Left forelimb (tissue), 1 donor: ENCODE measurements at places on chromosomes 12 and 14.

DNA sequence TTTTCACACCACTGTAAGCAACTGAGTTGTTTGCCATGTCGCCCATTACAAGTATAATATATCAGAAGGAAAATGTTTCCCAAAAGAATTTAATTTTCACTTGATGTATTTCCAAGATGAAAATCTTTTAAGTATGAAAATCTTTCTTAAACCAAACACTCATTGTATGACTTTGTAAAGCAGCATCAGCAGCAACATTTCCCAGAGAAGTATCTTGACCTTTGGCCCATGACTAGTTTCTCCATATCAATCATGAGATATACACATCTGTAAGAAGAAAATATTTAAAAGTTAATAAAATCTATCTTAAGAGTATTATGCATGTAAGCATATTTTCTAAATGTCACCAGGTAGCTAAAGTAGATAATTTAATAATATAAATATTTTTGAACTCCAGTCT lies 52.8 kb downstream of the ATP2B1 start:
- DNase-seq: no peak

DNA sequence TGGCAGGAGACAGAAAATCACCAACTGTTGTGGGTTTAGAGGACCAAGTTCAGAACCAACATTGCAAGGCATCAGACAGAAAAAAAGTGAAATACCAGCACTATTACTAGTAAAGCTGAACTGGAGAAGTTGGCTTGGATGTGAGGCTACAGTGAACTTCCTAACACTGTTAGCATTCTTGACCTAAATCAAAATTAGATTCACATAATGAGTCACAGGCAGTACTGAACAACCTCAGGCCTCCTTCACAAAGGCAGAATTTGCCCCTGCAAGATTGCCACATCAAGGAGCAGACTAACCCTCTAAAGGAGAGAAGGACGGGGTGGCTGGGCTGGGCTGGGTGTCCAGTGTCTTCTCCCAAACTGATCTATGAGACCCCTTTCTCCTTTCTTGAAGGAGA lies 539.7 kb downstream of the SNAPC1 start:
- DNase-seq: no peak

DNA sequence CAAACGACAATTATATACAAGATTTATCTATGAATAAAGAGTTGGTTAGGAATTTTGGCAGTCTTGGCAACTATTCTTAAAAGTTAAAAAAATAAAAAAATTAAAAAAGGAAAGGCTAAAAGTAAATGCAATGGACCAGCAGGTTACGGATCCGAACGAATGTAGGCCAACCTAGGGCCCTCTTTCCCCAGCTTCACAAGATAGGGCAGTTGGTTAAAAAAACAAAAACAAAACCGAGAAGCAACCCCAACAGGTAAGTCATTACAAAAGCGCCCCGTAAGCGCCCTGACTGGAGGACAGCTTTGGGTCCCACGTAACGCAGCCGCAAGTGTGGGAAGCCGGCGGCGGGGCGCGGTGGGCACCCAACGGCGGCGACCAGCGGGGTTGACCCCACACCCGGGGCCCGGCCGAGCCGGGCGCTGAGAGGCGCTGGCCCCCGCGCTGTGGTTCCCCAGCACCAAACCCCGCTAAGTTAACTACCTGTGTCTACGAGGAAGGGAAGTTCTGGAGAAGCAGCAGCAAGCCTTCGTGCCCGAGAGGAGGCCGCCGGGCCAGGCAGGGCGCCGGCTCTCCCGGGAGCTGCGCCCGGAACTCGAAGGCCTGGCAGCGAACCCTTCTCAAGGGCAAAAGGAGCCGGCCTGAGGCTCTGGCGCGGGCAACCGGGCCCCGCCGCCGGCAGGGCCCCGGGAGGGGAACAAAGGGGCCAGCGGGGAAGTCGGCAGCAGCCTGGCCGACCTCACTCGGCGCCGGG lies 882 bp downstream of the HECTD1 start:
- no peak for DNase-seq

- DNase-seq: peak; percentile 87
Measured at GRCh38 chr12:55707841-55708694, at the start of gene ITGA7. Gene ITGA7, minus strand, starts transcription at chr12:55707904. Its CDS starts 222 bp downstream, at chr12:55707682.

DNA sequence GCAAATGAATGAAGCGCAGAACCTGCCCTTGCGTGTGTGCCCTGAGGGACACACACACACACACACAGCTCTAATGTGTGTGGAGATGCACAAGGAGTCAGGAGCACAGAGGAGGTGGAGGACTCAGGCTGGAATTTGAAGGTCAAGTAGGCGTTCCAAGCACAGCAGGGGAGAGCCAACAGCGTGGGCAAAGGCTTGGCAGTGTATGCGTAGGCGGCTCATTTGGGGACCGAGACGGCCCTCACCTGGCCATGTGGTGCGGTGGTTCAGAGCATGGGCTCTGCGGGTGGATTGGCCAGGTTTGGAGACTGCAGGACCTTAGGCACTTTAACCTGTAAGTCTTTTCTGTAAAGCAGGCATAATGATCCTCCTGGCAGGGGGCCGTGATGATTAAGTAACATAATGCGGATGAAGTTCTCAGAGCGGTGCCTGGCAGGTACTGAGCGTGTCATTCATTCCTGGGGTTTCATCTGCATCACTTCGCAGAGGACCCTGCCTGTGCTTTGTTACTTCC lies 69.5 kb upstream of the SLC24A4 start:
- no peak for DNase-seq

- DNase-seq: no peak
Measured at GRCh38 chr12:6228535-6229223, 28.5 kb downstream of the CD9 start.

DNA sequence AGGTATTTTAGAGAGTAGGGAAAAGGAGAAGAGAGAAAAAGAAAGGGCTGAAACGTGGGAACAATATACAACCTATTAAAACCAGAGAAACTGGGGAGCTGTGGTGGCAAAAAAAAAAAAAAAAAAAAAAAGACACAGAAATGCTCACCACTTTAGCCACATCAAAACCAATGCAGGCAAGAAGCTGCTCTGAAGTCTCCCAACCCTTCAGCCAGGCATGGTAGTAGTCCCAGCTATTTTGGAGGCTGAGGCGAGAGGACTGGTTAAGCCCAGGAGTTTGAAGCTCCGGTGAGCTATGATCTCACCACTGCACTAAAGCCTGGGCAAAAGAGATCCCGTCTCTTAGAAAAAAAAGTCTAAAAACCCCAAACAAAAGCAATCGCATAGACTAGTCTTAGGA lies 33.2 kb downstream of the DENND5B start:
- no peak for DNase-seq

GRCh38 chr12:108822497-108823205 lies 34.7 kb downstream of the SSH1 start:
- DNase-seq: no peak

DNA sequence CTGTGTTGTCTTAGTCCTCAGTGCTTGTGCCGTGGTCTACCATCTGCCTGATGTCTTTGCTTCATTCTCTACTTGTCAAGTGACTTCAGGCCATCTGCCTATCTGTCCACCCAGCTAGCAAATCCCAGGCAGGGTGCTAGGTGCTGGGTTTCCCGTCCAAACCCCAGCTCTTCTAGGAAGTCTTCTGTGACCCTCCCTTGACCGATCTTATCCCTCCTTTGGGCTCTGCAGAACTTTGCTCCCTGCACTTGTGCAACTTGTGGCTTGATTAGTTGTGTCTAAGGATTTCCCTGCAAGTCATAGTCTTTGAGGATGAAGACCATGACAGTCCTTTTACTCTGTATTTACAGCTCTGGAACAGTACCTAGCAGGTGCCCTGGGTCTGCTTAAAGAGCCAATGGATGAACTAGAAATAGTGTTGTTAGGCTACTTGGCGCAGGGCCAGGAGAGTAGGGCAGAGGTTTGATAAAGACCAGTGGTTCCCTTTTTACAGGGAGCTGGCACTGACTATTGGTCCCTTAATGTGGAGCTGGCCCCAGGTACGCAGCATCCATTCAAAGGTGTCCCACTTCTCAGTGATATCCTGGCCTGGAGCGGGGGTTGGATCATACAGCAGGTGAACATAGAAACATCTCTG lies 60.1 kb downstream of the ADCK1 start:
- DNase-seq: no peak

DNA sequence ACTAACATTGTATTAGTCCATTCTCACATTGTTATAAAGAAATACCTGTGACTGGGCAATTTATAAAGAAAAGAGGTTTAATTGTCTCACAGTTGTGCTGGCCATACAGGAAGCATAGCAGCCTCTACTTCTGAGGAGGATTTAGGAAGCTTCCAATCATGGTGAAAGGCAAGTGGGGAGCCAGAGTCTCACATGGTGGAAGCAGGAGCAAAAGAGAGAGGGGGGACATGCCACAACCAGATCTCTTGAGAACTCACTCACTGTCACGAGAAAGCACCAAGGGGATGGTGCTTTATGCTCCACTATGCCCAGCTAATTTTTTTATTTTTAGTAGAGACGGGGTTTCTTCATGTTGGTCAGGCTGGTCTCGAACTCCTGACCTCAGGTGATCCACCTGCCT lies 13.3 kb downstream of the OS9 start:
- no peak for DNase-seq

DNA sequence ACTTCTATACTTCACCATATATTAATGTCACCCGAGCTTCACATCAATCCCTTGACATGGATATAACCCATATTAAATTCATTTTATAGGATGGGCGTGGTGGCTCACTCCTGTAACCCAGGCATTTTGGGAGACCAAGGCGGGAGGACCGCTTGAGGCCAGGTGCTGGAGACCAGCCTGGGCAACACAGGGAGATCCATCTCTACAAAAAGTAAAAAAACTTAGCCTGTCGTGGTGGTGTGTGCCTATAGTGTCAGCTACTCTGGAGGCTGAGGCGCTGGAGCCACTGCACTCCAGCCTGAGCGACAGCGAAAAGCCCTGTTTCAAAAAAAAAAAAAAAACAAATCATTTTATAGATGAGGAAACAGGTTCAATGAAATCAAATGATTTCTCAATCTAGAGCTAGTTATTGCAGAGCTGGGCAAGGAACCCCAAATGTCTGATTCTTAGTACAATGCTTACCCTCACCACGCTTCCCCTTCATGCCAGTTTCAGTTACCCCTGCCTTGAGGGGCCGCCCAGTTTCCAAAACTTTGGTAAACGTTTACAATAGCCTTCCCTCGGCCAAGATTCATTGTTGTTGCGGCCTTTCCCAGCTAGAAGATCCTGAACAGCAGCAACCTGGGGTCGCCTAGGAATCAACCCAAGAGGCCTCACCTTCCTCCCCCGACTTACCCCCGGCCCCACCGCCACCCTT lies 751 bp downstream of the PSMB5 start:
- no peak for DNase-seq

DNA sequence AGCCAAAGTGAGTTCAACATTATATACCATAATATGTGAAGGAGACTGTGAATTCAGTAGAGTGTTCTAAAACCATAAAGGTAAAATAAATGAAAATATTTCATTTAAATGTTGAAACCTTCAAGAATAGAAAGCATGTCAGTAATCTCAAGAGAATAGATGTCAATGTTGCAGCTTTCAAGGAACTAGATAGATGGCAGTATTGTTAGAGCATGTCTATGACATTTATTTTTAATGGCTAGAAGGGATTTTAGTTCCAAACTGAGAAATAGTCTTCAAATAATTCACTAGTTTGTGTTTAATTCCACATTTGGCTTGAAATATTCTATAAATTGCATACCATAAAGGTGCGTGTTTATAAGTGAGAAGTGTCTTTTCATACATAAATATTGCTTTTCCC lies 326.5 kb downstream of the FLRT2 start:
- no peak for DNase-seq

DNA sequence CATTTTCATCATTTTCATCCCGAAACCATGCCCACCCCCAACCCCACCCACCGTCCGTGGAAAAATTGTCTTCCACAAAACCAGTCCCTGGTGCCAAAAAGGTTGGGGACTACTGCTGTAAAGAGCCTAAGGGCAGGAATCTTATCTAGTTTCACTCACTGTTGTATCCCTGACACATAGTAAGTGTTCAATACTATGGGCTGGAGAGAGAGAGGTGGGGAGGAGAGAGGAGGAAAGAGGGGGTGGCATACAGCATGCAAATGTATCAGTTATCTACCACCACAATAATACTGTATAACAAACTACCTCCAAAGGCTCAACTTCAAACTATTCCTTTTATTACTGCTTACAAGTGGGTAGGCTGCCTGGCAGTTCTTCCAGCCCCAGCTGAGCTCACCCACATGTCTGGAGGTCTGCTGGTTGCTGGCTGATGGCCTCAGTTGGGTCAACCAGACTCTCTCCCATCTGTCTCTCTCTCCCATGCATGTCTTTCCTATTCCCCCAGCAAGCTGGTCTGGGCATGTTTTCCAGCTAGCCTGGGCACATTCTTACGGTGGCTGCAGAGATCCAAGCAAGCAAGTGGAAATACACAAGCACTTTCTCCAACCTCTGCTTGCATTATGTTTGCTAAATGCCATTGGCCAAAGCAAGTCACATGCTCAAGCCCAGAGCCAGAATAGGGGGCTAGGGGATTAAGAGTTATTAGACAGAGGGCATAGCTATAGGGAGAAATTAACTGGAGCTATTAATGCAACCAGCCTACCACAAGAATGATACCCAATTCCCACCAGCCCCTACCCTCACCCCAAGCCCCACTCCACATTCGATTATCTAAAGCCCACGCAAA lies 31.6 kb upstream of the FICD start:
- DNase-seq: no peak

DNA sequence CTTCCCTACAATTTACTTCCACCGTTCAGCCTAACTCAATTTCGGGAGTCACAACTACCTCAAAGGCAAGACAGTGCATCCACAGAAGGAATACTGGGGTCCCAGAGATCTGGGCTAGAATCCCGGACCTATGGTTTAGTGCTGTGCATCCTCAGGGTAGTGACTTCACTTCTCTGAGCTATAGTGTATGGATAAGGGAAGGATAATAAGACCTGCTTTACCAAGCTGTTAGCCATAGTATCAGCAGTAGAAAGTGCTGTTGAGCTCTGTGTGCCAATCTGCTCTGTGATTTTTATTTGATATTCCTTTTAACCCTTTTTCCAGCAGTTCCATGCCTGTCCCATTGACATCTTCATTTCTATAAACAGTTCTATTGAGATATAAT lies 1044.3 kb downstream of the BCL11B start:
- no peak for DNase-seq
